GM12878 (cell line): ENCODE measurements at places on chromosomes 11 and 22. TPM values are rescaled to one million over a fixed set of nuclear protein-coding genes. Genes with fewer than 3 reads are reported as not detected.

DNA sequence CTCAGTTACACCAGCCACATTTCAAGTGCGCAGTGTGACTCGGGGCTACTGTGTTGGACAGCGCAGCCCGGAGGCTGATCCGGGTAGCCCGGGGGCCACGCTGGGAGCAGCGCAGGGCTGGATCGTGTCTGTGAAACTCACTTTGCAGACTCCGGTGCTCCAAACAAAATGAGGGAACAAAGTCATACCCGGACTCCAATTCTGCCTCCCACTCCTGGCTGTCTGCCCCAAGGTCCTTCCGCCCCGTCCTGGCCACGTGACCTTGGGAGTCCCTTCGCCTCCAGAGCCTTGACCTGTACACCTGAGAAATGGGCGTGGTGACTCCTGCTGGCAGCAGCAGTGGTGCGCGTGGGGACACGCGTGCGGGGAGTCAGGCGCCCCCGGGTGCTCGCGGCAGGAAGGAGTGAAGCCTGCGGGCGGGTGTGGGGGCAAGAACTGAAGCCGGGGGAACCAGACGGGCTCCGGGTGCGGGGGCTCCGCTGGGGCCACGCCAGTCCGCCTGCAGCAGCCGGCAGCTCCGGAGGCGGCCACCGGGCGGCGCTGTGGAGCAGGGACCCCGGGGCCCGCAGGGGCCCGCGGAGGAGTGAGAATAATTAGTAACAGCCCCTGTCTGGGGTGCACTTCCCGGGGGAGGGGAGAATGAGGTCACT is 42.4 kb downstream of the KCNJ4 start:
- no peaks in the 10 kb centered on the region for H3K36me3 ChIP-seq
- DNase-seq, result no peak
- no peak overlapping the region for H3K27ac ChIP-seq

DNA sequence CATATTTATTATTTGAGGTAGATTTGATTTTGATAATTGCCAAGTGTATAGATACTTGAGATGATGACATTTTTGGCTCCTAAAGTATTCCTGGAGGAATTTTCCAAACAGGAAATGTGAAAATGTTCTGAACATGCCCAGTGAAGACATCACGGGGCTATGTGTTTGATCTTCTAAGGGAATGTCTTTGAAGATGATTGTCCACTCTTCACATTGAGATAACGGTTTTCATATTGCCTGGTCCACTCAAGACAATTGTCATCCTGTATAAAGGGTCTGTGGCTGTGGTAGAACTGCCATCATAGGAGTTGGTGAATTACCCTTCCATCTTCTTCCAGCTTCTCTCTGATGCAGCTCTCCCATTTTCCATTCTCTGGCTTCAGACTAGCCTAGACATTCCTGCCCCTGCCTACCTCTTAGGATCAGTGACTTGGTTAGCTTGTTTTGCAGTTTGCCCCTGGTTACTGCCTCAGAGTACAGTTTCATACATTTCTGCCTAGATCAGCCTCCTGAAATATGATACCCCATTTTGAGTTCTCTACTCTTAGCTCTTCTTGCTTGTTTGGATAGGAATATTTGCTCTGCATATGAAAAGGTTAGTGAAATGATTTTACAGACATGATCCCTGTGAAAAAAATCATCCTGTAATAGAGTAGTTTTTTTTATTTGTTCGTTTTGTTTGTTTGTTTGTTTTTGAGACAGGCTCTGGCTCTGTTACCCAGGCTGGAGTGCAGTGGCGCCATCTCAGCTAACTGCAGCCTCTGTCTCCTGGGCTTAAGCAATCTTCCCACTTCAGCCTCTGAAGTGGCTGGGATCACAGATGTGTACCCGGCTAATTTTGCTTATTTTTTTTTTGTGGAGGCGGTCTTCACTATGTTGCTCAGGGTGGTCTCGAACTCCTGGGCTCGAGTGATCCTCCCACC is 111.4 kb upstream of the SORL1-AS1 start:
- no peak overlapping the region for H3K27ac ChIP-seq
- H3K36me3 ChIP-seq, result peaks cover 27% of the 10 kb centered on the region
- DNase-seq, result no peak
- H3K27me3 ChIP-seq, result no peaks in the 10 kb centered on the region

GRCh38 chr22:28103596-28103995 is 184.5 kb upstream of the PITPNB start:
- H3K27ac ChIP-seq, result no peak overlapping the region
- no peak for DNase-seq
- no peak overlapping the region for H3K4me3 ChIP-seq
- H3K4me1 ChIP-seq, result no peaks in the 10 kb centered on the region

DNA sequence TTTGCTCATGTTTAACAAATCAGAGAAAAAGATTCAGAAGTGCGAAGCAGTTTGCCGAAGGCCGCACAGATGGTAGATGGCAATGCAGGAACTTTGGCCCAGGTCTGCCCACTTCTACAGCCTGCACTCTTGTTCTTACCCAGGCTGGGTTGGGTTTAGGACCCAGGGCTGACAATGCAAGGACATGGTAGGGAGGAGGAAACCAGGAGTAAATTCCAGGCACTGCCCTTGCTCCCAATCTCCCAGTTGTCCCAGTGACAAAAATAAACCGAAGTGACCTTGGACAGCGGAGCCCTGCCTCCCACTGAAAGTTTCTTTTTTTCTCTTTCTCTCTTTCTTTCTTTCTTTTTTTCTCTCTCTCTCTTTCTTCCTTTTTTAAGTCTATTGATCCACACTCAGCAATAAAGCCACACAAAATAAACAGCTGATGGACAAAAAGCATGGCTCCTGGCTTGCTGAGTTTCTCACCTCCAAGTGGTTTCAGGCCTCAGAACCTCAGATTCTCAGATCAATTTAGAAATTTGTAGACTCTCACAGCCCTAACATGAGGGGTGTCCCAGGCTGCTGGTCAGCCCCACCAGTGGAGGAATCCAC is 33.5 kb upstream of the FCHSD2 start:
- H3K4me3 ChIP-seq, result no peak overlapping the region
- H3K27ac ChIP-seq, result peak overlapping the region; percentile 43
- DNase-seq, result no peak
- no peaks in the 10 kb centered on the region for H3K27me3 ChIP-seq

- DNase-seq, result no peak
- H3K36me3 ChIP-seq, result no peaks in the 10 kb centered on the region
These were observed 22.1 kb downstream of the SCUBE2 start for GRCh38 chr11:9069256-9069655.

DNA sequence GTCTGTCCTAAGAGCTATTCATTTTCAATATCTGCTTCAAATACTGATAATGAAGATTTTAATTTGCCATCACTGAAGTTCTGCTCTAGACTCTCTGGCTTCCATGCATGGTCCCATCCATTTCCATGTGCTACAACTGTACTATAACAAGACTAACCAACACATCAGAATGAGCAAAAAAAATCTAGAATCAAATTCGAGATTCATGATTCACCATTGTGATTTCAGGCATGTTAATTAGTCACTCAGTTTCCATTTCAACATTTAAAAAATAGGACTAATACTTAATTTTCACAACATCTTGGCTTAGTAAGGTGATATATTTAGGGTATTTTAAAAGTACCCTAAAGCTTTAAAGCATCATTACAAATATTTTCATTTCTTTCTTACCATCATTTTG is 22.8 kb downstream of the PICALM start:
- H3K27me3 ChIP-seq, result no peaks in the 10 kb centered on the region
- peaks cover 55% of the 10 kb centered on the region for H3K4me1 ChIP-seq
- DNase-seq, result no peak
- H3K27ac ChIP-seq, result no peak overlapping the region
- H3K4me3 ChIP-seq, result no peak overlapping the region

GRCh38 chr11:114074546-114075343 is 15.2 kb downstream of the ZBTB16 start:
- no peak overlapping the region for H3K27ac ChIP-seq
- peaks cover 2% of the 10 kb centered on the region for H3K27me3 ChIP-seq
- H3K4me3 ChIP-seq, result no peak overlapping the region
- H3K36me3 ChIP-seq, result no peaks in the 10 kb centered on the region
- DNase-seq, result no peak

- H3K36me3 ChIP-seq, result no peaks in the 10 kb centered on the region
- no peak overlapping the region for H3K27ac ChIP-seq
These were observed 226.4 kb downstream of the ADAMTS15 start for GRCh38 chr11:130674686-130675308.

GRCh38 chr22:44723801-44724200 is 21.8 kb downstream of the PRR5 start:
- no peaks in the 10 kb centered on the region for H3K4me1 ChIP-seq
- no peak overlapping the region for H3K4me3 ChIP-seq
- H3K36me3 ChIP-seq, result no peaks in the 10 kb centered on the region
- no peak overlapping the region for H3K27ac ChIP-seq
- no peaks in the 10 kb centered on the region for H3K27me3 ChIP-seq
- peak; percentile 21 for DNase-seq

GRCh38 chr22:47814474-47814873 is 1052.0 kb downstream of the TBC1D22A start:
- no peaks in the 10 kb centered on the region for H3K27me3 ChIP-seq
- H3K4me1 ChIP-seq, result no peaks in the 10 kb centered on the region
- H3K4me3 ChIP-seq, result no peak overlapping the region

DNA sequence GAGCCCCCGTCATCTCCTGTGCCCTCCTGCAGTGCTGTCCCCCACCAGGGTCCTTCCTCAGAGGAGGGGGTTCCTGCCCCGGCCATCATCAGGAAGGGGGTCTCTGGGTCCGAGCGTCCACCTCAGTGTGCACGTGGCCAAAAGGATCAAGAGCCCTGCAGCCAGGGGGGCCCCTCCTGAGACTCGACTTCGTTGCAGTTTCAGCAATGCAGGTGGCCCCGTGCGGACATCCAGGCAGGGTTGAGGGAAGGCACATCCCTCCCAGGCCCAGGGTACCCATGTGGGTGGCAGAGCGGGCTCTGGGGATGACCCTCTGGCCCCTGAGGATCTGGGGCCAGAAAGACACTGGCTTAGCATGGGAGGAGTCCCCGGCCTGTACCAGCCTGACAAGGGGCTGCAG is 41.3 kb downstream of the LRP5 start:
- H3K27ac ChIP-seq, result no peak overlapping the region
- no peaks in the 10 kb centered on the region for H3K4me1 ChIP-seq
- H3K4me3 ChIP-seq, result no peak overlapping the region
- no peak for DNase-seq
- H3K36me3 ChIP-seq, result peaks cover under 1% of the 10 kb centered on the region
- H3K27me3 ChIP-seq, result no peaks in the 10 kb centered on the region

DNA sequence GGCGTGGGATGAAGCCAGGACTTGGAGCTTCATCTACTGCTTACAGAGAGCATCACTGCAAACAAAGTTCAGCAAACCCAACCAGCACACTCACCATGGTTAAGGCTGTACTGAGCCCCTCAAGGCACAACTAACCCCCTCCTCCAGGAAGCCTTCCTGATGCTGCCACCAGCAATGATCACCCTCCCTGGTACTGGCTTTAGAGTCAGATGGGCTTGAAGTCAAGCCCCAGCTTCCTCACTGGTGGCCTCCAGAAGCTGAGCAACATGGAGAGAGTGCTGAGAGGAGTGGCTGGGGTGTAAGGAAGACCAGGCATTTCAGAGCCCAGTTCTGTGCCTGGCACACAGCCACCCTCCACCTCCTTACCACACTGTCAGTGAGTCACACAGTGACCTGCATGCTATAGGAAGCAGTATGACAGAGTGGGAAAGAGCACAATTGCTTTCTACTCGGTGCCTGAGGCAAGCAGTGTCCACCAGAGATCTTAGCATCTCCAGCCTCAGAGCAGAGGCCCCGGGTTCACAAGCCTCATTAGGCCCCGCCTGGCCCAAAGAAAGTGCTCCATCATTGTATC is 24.7 kb upstream of the BAIAP2L2 start:
- no peak for DNase-seq
- H3K27me3 ChIP-seq, result no peaks in the 10 kb centered on the region
- no peak overlapping the region for H3K27ac ChIP-seq
- no peaks in the 10 kb centered on the region for H3K4me1 ChIP-seq

- H3K4me3 ChIP-seq, result no peak overlapping the region
- no peaks in the 10 kb centered on the region for H3K27me3 ChIP-seq
- no peak overlapping the region for H3K27ac ChIP-seq
- no peaks in the 10 kb centered on the region for H3K36me3 ChIP-seq
These were observed 94.9 kb downstream of the SEZ6L start for GRCh38 chr22:26264162-26264561.

DNA sequence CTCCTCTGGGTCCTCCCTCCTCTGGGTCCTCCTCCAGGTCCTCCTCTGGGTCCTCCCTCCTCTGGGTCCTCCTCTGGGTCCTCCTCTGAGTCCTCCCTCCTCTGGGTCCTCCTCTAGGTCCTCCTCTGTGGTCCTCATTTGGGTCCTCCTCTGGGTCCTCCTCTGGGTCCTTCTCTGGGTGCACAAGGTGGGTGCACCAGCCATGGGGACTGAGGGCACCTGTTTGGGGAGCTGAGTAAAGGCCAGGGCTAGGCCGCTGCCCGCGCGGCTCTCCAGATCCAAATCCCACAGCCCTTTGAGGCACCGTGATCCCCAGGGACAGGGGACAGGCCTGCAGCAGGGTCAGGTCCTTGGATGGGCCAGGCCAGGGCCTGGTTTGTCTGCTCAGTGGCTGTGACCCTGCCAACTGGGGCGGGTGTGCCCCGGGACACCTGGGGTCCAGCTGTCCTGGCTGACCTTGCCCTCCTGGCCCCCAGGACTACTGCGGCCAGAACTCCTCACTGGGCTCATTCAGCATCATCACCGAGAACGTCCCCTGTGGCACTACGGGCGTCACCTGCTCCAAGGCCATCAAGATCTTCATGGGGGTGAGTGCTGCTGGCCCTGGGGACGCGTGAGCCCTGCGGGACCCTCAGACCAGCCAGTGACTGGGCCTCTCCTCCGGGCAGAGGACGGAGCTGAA is 12.7 kb downstream of the MUC2 start:
- no peak overlapping the region for H3K27ac ChIP-seq
- no peaks in the 10 kb centered on the region for H3K36me3 ChIP-seq
- no peaks in the 10 kb centered on the region for H3K27me3 ChIP-seq

DNA sequence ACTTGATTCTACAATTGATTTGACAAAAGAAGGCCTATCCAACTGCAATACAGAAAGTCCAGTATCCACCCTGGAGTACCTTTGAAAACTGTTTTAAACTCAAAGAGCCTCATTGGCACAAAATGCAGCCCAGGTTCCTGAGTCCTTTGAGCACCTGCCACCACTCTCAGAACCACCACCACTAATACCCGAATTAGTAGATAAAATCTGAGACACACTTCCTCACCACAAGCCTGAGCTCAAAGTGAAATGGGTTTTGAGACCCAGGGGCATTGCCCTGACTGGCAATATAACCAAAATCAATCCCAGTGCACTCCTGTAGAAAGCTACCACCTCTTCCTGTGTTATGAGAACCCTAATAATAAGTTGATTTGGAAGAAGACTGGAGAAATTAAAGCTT is 215.7 kb downstream of the CSNK2A3 start:
- H3K27me3 ChIP-seq, result no peaks in the 10 kb centered on the region
- H3K4me3 ChIP-seq, result no peak overlapping the region
- no peaks in the 10 kb centered on the region for H3K4me1 ChIP-seq
- H3K36me3 ChIP-seq, result no peaks in the 10 kb centered on the region
- H3K27ac ChIP-seq, result no peak overlapping the region

- no peaks in the 10 kb centered on the region for H3K27me3 ChIP-seq
These were observed 690 bp downstream of the CSNK1E start for GRCh38 chr22:38316364-38317121.

OR5A1 gene
- polyA plus RNA-seq, result not detected in 2 replicates

PPP2R5B gene
- polyA plus RNA-seq, result 1.7 TPM in 2 replicates

MIOX gene
- not detected in 2 replicates for polyA plus RNA-seq

FOSL1 gene
- polyA plus RNA-seq, result 4.6 and 5.4 TPM in 2 replicates

TRIM44 gene
- 36.2 and 40.1 TPM in 2 replicates for polyA plus RNA-seq

INPPL1 gene
- 6.8 and 9.7 TPM in 2 replicates for polyA plus RNA-seq
